CD4-positive, alpha-beta T cell treated with Interleukin-15 for 4 hours (primary cell): ENCODE measurements at places on chromosomes 4 and X.
A peak's percentile ranks its signal among the peaks of the same experiment; 100 is the strongest.

DNA sequence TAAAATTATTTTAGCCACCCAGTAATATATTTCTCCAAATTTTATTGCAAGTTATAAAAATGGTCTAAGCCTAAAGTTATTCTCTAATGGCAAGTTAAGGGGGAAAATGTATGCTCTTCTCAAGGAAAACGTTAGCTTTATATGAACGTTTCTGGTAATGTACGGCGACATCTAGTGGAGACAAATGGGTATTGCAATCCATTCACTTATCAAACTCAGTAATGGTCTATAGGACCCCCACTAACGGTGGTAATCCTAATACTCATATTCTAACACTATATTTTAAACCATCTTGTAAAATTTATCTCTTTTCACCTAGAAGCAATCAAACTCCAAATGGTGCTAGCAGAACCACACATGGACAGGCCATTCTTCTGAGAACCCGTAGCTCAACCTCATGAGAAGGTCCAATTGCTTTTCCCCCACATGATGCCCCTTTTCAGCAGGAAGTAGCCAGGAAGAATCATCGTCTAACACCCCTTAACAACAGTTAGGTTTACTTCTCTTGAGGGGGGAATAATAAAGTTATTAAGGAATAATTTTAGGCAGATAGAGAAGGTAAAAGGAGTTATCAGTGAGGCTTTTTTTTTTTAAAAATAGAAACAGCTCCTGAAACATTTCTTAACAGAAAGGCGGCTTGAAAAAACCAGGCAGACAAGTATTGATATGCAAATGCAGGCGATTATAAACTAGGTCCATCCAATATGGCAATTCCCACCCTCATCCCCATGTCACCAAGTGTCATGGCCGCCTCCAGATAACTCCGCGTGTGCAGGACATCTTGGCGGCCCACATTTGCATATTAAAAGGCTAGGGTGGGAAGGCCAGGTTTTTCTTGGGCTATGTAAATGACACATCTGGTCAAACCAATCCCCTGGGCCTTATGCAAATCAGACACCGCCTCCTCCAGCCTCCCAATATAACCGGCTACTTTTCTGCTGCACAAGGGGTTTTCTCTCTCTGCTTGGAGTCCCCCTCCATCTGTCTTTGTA is 35.0 kb downstream of the NUDT11 start:
- peak; percentile 26 for DNase-seq

- DNase-seq, result no peak
These were observed 41.3 kb downstream of the KLHL5 start for GRCh38 chr4:39103291-39103690.

GRCh38 chr4:118012142-118012541 is 22.1 kb upstream of the NDST3 start:
- no peak for DNase-seq

DNA sequence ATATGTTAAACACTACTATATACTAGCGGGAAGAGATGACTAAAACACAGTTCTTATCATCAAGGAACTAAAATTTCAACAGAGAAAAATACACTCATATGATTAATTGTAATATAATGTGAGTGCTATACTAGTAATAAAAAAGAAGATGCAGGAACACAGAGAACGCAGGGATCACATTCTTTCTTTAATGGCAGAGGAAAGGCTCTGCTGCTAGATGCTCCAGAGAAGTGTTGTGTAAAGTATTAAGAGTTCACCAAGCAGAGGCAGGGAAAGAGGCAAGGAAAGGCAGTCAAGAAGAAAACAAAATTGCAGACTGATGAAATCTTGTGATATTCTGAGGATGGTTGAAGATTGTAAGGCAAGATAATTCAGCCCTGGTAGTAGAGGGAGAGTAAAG is 394.7 kb downstream of the PDGFC start:
- DNase-seq, result no peak

DNA sequence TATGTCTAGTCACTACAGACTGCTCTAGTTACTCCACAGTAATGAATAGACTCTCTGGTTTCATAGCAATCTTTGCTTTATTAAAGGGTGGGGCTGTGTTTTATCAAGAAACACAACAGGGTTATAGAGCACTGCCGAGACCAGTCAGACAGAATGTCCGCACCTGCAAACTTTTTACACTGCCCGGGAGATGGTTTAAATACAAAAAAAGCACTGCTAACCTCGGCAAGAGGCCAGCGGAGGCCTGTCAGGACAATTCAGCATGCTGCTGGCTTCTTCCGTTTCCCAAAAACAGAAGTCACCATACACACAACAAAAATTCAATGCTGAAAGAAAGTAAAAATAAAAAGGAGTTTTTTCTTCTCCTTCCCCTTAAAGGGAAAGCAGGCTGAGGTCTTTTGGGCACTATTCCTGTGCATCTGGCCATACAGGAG is 67.4 kb downstream of the IRF2 start:
- no peak for DNase-seq

- DNase-seq, result no peak
These were observed 28.3 kb downstream of the ADD1 start for GRCh38 chr4:2871911-2872310.

GRCh38 chr4:10461091-10461849 is 4.0 kb upstream of the ZNF518B start:
- DNase-seq, result peak; percentile 71

- no peak for DNase-seq
These were observed 406.0 kb downstream of the INPP4B start for GRCh38 chr4:142440093-142440492.

GRCh38 chr4:65083076-65083475 is 587.2 kb downstream of the EPHA5 start:
- DNase-seq, result no peak

- no peak for DNase-seq
These were observed 112.4 kb downstream of the RNF150 start for GRCh38 chr4:141020801-141021261.

- no peak for DNase-seq
These were observed 25.7 kb upstream of the TMEM131L start for GRCh38 chr4:153440475-153440874.
